ENCODE measurements at places on chromosomes 3 and 15.

DNA sequence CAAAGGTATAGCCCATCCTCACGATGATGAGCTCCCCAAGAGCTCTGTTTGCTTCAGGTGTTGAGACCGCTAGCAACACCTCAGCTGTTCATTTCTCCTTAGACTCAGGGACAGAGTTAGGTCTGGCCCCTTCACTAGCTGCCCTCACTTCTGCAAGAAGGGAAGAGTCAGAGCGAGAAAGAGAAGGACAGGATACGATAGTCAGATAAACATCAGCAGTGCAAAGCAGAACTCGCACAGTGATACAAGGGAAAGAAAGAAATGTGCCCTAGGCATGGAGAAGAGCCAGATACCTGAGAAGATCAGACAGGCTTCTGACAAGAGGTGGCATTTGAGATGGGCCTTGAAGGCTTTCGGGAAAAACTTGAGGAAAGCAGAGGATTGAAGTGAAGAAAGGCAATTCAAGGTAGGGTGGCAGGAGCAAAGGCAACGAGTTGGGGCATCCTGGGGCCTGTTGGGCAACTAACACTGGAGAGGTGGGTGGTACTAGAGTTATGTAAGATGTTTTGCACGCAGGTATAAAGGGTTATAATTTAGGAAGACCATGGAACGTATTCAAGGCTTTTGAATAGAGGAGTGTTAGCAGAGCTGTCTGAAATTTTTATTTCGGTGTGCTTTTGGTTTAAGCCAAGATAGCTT, 106.0 kb downstream of the PGPEP1L start:
- no peak for DNase-seq

- no peak for DNase-seq
Measured at GRCh38 chr3:44020143-44020542, 221.5 kb upstream of the TOPAZ1 start.

DNA sequence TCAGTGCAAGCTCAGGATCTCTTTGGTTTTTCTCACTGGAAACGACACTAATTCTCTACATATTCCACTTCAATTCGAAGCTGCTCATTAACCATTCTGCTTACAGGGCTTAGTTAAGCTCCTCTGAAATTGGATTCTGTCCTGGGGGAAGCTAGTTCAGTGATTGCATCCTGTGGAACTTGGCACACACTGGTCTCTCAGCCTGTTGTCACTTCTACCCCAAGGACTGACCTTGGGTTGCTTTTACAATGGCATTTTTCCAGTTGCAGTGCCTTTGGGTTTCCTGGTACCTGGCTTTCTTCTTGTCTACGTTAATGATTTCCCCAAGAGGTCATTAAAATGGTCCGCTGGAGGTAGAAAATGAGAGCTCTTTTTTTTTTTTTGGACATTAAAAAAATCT, 33.3 kb upstream of the GABRB3 start:
- DNase-seq = no peak

DNA sequence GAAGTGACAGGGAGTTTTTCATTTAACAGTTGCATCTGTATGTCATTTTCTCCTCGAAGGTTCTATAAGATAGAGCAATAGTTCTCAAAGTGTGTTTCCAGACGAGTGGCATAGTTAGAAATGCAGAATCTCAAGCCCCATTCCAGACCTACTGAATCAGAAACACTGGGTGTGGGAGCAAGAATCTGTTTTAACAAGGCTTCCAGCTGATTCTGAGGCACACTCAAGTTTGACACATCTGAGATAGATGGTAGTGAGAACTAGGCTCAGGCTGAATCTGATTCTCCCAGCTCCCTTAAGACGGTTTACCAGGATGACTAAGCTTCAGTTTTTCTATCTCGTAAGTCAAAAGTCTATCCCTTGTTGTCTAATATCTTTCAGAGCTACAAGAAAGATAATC, 159.8 kb upstream of the NUDT16 start:
- no peak for DNase-seq

DNA sequence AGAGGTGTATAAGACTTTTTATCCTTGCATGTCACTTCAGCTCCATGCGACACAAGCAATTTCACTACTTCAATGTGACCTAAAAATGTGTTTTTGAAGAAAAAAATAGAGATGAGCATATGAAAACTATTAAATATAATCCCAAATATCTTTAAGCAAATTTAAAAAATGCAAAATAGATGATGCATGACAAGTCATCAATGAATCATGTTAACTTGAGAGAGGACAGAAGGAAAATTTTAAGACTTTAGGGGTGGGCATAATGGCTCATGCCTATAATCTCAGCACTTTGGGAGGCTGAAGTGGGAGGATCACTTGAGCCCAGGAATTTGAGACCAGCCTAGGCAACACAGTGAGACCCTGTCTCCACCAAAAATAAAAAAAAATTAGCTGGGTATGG, 73.3 kb downstream of the ANKRD28 start:
- no peak for DNase-seq

GRCh38 chr15:42687740-42688139, 49.2 kb downstream of the CDAN1 start:
- no peak for DNase-seq

DNA sequence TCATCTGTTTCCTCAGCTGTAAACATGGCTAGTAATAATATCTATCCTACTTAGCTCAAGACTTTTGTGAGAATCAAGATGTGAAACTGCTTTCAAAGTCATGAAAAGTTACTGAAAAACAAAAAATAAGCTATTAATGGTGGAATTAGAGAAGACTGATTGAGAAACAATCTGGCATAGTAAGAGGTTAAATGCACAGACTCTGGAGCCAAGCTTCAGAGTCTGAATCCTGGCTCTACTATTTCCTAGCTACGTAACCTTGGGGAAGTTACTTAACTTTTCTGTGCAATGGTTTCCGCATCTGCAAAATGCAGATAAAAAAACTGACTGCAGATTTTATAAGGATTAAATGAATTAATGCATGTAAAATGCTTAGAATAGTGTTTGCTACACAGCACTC, 28.8 kb downstream of the LRRFIP2 start:
- DNase-seq = no peak

GRCh38 chr3:14000556-14000955, 120.7 kb upstream of the WNT7A start:
- DNase-seq = no peak

DNA sequence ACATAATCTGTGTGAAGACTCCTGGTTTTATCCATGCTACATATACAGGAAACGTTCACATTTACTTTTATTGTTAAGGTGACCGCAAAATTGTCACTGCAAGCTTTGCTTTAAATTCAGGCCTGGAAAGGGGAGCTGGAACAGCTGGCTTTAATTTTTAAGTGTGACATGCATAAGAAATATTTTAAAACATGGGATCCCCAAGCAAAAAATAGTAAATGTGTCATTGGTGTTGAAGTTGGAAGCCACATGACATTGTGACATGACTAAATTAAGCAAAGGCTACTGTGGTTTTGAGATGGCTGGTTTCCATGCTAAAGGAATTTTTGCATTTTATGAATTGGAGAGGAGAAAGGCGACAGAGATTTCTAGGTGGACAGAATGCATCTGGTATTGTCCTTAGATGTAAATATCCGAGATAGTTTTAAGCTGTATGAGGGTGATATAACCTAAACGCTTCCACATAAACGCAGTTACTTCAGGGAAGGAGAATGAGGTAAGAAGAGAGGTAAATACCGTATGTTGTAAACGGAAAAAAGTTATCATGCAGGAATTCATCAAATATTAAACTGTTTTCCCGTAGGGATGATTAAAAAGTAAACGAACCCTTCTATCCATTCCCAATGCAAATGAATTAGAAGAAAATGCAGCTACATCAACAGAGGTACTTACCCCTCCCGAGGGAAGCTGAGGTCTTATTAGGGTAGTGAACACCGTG, 927 bp upstream of the FYTTD1 start:
- DNase-seq = no peak

DNA sequence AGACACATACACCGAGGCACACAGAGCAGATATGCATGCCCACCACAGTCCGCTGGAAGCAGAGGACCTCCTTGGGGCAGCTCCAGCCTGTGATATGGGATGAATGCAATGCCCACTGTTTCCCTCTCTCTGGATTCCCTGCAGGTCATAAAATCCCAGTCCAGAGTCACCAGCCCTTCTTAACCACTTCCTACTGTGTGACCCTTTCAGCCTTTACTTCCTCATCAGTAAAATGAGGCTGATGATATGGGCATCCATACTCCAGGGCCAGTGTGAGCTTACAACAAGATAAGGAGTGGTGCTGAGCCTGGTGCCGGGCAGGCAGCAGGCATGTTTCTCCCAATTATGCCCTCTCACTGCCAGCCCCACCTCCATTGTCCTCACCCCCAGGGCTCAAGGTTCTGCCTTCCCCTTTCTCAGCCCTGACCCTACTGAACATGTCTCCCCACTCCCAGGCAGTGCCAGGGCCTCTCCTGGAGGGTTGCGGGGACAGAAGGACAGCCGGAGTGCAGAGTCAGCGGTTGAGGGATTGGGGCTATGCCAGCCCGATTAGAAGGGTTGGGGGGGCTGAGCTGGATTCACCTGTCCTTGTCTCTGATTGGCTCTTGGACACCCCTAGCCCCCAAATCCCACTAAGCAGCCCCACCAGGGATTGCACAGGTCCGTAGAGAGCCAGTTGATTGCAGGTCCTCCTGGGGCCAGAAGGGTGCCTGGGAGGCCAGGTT, at the start of gene GNAT1:
GNAT1 (plus strand) TSS at position 675 of the 725 bp plus-strand sequence. CDS start 116 bp downstream, outside the sequence.
- no peak for DNase-seq

GRCh38 chr3:87361271-87361670, 84.9 kb upstream of the POU1F1 start:
- no peak for DNase-seq

DNA sequence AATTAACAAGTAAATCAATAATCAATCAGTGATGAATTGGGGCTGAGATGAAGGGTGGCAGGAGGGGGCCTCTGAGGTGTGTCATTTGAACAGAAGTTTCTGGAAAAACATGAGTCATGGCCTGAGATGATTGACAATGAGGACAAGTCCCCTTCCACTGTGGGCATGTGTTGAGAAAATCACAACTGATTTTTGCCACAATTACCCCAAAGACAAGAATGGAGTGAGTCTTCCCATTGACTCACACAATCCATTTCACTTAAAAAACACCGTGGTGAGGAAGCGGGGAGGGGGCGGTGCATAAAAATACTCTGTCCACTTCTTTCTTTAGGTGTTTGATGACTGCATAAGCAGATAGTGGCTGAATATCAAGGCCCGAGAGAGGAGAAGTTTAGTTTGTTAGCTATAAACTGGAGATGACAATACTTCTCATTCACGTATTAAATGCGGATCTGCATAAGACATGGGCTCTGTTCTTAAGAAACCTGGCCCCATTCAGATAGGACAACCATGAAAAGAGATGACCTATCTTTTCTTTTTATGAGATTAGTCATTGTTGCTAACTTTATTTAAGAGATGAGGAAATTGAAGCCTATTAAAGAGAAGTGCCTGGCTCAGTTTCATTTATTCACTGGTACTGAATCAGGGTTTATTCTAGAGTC, 34.7 kb downstream of the SHC4 start:
- DNase-seq = no peak

GRCh38 chr3:151394611-151395010, 10.1 kb upstream of the P2RY12 start:
- no peak for DNase-seq

DNA sequence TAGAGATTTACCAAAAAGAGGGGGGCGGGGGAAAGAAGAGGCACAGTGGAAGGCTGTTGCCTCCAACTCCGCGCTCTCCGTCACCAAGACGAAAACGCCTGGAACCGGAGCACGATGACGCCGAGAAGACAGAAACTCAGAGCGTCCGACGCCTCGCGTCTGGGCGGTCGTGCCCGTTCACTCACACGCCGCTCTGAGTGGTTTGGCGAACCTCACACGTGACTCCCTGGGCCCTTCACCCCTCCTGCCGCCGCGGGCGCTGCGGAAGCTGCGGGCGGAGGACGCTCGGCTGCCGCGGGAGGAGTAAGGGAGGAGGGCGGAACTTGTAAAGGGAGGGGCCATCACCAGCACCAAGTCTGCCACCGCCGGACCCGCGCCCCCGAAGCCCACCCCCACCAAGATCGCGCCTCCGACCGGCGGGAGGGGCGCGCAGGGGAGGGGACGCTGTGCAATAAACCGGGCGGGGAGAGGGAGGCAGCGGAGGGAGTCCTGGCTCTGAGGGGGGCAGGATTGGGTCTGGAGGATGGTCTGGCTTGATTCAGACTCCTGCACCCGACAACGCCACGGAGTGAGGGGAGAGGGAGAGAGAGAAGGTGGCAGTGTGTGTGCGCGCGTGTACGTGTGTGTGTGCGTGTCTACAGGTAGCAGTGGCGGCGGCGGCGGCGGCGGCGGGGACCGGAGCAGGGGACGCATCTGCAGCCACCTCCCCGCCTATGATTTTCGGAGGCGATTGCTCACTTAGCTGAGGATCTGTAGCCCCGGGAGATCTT, 1.9 kb upstream of the NLGN1 start:
- no peak for DNase-seq

- DNase-seq = no peak
Measured at GRCh38 chr15:88648357-88649214, 9.8 kb downstream of the ISG20 start.

GRCh38 chr3:64900156-64900555, 212.4 kb upstream of the ADAMTS9 start:
- DNase-seq = no peak

GRCh38 chr3:182782149-182782548, 11.2 kb upstream of the ATP11B start:
- no peak for DNase-seq

DNA sequence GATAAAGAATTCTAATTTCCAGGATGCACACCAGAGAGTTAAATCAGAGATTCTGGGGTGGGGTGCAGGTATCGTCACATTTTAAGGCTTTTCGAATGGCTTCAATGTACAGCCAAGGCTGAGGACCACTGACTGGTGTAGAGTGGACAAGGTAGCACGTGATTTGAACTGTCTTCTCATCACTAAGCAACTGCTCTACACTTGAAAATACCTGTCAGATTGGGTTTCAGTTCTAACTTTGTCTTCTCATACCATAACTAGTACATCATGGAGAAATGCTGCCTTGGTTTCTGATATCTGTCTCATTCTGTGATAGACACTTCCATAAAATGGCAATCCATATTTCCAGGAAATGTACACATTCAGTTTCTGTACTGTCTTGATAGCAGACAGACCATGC, 58.0 kb upstream of the MRPL3 start:
- no peak for DNase-seq

DNA sequence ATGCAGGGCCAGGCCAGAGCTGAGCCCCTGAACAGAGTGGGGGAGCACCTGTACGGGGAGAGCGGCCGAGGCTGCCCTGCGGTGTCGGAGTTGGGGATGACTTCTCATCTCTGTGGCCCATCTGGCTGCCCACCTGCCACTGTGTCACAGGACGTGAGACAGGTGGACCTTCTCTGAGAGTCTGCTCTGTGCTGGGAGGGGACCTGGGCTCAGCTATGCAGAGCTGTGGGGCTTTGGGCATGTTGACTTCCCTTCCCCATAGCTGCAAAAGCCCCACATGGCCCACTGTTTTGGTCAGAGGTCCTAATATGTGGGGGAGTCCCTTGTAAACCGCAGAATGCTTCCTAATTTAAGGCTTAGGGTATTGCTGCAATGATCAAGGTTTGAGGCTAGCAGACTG, 68.0 kb upstream of the TRPM1 start:
- DNase-seq = no peak

GRCh38 chr15:47742334-47742733, 25.0 kb downstream of the SEMA6D start:
- DNase-seq = no peak

GRCh38 chr3:102441832-102442231, 7.0 kb downstream of the ZPLD1 start:
- no peak for DNase-seq

- no peak for DNase-seq
Measured at GRCh38 chr3:71078723-71079525, 504.6 kb downstream of the FOXP1 start.

All from stimulated activated CD8-positive, alpha-beta memory T cell treated with anti-CD3 and anti-CD28 coated beads, Interleukin-15, amount 100 ng/mL, for 24 hours (primary cell).